Stimulated activated CD4-positive, alpha-beta T cell treated with anti-CD3 and anti-CD28 coated beads, Interleukin-2, amount 100 ng/mL, for 24 hours (primary cell): ENCODE measurements at places on chromosomes 2 and 18.

DNA sequence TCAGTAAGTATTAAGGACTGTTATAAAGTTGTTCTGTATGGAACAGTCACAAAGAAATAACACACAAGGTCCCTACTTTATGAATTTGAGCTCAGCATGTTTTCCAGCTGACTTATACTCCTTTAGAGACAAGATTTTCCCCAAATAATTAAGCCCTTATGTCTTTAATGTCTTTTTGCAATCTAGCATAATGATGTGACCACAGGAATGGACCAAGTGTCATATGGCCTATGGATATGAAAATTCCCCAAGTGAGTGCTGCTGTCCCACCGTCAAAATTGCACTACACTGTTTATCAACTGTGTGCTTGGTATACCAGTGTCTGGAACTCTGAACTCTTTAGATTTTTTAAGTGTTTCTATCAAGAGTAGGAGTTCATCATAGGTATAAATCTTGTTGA lies 369.6 kb downstream of the PID1 start:
- DNase-seq = no peak

GRCh38 chr2:152529420-152530115 lies 187.7 kb downstream of the PRPF40A start:
- DNase-seq = no peak

- DNase-seq = peak; percentile 35
These were observed 980 bp upstream of the RNPEPL1 start for GRCh38 chr2:240567137-240567871.

DNA sequence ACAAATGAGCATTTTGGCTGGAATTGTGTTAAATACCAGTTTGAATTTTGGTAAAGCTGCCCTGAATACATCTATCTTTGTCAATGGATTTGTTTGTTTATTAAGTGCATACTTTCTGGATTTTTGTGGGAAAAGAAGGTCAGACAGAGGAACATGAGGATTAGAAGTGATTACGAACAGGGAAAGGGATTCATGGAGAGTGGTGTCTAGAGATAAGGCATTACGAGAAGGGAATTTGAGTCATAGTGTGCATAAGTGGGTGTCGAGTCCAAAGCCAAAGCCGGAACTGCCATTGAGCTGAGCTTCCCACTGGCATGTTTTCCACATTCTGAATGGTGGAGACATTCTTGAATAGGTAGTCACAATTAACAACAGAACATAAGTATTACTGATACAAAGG lies 68.9 kb upstream of the EFEMP1 start:
- DNase-seq = no peak

GRCh38 chr2:129934044-129934822 lies 45.2 kb upstream of the RAB6C start:
- no peak for DNase-seq

DNA sequence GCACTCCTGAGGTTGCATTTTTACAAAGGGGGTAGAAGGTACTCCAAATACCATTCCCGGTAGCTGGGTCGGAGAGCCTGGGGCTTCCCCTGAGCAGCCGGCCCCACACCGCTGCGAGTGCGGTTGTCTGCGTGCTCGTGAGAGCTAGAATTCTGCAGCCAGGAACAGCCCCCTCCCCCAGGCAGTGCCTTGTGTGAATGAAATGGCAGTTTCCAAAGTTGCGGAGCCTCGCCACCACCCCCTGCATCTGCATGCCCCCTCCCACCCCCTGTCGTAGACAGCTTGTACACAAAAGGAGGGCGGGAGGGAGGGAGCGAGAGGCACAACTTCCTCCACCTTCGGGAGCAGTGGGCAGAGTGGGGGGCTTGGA lies 1.1 kb downstream of the MYCN start:
- DNase-seq = no peak

DNA sequence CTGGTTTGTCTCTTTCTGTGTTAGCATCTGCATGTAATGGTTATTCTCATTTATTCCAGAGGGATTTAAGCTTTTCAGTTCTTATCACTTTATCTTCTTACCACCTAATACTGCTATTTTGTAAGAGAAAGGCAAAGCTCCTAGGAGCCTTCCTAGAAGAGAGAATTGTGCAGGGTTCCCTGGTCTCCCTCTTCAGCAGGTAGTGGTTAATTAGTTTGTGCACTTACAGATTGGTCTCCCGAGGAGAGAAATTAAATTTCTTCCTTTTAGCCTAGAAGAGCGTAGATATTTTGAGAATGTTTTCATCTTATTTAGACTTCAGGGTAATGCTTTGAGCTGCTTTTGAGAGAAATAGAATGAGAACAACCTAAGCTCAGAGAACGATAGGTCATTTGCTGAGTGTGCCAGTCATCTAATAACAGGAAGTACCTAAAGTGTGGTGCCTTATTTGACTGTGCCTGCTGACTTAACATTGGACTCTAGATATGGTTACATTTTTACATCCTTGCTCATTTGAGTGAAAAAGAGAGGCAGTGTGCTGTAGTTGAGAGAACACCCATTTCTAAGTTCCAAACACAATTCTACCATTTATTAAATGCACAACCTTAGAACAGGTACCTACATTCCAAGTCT lies 651.4 kb downstream of the STK39 start:
- DNase-seq = no peak
